Stimulated activated CD4-positive, alpha-beta T cell treated with anti-CD3 and anti-CD28 coated beads, Interleukin-1b, Interleukin-23, amount 100 ng/mL, for 4 hours (primary cell): ENCODE measurements at places on chromosomes 2 and 18.

DNA sequence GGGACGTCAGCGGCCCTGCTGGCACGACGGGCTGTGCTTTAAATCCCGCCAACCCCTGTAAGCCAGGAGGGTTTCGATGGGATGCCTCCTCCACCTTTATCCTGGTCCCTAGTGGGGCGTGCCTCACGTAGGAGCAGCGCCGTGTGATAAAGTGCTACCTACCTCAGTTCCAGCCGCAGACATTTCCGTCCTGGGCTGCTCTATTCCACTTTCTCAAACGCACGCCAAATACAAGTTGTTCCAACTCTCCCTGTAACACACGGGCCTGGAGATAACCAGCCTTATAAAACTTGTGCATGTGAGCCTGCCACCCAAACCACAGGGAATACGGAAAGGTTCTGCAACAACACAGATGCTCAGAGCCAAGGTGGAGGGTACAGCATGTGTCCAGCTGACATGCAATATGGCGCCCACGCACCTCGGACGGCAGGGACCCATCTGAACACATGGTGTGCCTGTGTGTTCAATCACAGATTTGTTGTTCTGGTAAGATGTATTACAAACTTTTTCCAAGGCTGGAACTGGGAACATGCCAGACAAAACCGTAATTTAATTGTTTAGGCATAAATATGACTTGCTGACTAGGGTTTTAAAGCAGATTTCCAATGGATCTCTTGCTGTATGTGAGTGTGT, 47.7 kb downstream of the ZNF516 start:
- no peak for DNase-seq

- no peak for DNase-seq
Measured at GRCh38 chr2:236813766-236814165, 244.1 kb downstream of the ACKR3 start.

DNA sequence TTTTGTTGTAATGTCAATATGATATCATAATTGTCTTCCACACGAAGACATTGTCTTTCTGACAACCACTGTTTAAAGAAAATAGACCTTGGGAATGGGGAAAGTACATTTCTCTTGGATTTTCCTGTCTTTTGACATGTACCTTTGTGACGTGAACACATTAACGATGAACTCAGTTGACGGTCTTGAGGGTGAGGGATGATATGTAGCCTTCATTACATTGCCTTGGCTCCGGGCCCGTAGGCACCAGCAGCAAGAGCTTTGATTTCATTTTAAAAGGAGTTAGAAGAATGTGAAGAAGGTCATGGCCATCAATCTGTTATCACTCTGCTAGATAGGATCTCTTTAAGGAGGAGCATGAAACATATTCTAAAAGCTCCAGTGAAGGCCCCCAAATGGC, 80.9 kb downstream of the LYPD6B start:
- no peak for DNase-seq

- DNase-seq = no peak
Measured at GRCh38 chr18:71212222-71212621, 923.4 kb downstream of the SOCS6 start.

DNA sequence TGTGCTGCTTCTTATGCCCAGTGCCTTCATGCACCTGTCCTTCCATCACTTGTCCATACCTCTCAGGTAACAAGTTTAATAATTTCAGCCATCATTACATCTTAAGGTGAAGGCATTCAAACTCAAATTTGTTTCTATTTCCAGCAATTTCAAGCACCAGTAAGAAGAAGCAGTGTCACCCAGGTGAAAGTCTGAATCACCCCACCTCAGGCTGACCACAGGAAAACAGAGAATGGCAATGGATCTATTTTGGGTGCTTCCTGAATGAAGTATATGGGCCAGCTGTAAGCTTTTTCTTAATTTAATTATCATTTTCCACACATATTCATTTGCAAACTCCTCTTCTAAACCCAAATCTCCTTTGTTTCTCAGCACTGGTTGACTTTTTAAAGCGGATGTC, 372.7 kb upstream of the SOX11 start:
- no peak for DNase-seq

- peak; percentile 23 for DNase-seq
Measured at GRCh38 chr2:98634406-98635092, 26.2 kb downstream of the UNC50 start.

DNA sequence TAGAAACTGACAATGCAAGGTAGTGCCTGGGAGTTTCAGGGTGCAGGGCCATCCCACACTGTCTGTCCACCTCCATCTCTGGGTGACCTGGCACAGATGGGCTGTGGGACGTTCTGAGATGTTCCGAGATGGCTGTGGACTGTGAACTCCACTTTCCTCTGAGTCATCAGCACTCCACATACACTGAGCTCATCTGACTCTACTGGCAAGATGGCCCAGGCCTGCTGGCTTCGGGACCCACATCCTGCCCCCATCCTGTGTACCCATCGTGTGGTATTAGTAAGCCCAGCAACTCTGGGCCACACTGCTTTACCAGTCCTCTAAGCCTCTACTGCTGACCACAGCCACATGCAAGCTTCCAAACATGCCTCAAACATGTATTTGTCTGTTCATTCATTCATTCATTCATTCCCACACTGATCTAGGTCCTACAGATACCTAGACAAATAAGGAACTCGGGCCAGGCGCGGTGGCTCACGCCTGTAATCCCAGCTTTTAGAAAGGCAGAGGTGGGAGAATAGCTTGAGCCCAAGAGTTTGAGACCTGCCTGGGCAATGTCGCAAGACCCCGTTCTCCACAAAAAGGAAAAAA, 124.8 kb upstream of the CXCR4 start:
- DNase-seq = no peak

GRCh38 chr2:162480067-162480466, 136.1 kb downstream of the GCA start:
- no peak for DNase-seq

DNA sequence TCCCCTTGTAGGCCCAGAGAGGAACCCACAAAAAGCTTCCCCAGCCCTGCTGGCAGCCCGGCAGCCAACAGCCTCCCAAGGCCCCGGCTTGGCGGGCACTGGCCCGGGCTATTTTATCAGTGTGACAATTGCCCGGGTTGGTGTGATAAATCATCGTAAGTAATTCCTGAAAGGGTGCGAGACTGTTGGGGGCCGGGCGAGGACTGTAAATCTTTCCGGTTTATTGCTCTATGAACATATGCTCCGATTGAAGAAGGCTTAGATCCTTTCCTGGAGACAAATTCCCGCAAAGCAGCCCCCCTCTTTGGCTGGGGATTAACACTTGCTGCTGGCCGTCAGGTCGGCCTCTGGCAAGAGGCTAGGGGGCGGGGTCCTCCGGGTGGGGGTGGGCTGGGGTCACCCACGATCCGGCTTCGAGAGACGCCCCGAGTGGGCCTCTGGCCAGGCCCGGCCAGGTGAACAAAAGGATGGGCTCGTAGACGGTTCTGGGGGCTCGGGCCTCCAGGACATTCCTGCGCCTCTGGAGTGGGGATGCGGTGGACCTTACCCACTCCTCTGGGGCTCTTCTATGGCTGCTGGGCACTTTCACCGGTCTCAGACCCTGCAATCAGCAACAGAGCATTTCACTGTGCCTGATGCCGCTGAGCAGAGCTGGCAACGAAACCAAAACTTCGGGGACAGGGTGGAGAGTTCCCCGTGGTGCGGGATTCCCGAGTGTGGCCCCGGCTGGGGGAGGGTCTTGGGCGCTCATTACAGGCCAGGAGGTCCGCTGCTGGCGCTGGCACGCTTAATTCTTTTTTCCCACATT, 2.0 kb downstream of the HOXD3 start:
- no peak for DNase-seq

DNA sequence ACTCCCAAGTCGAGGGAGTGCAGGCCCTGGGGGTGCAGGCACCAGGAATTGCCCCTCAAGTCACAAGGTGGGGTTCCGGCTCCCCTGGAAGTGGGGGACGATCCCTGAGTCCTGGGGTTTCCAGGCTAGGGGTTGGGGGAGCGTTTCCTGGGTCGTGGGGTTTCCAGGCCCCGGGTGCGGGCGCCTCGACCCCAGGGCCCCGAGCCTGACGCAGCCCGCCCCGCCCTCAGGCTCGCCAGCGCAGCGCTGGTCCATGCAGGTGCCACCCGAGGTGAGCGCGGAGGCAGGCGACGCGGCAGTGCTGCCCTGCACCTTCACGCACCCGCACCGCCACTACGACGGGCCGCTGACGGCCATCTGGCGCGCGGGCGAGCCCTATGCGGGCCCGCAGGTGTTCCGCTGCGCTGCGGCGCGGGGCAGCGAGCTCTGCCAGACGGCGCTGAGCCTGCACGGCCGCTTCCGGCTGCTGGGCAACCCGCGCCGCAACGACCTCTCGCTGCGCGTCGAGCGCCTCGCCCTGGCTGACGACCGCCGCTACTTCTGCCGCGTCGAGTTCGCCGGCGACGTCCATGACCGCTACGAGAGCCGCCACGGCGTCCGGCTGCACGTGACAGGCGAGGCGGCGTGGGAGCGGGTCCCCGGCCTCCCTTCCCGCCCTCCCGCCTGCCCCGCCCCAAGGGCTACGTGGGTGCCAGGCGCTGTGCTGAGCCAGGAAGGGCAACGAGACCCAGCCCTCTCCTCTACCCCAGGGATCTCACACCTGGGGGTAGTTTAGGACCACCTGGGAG, 12.0 kb downstream of the SIGLEC15 start:
- DNase-seq = no peak

- no peak for DNase-seq
Measured at GRCh38 chr2:217246108-217246507, 386.2 kb upstream of the TNP1 start.

GRCh38 chr2:238584617-238585016, 157.9 kb downstream of the ASB1 start:
- no peak for DNase-seq

DNA sequence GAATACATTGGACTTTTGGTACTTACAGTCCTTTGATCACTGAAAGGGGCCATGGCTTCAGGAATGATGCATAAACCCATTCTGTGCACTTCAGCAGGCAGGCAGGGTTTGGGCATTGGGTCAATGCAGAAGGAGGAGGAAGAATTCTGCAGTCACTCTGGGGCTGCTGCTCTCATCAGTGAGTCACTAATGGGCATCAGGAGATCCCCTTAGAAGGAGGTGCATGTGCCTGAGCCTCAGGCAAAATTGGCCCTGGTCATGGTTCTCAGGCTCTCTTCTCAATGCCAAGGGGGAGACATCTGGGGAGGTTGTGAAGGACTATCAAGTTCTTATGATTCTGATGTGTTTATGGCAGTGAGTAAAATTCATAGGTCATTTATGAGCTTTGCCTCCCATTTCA, 52.0 kb upstream of the TNP1 start:
- DNase-seq = no peak

DNA sequence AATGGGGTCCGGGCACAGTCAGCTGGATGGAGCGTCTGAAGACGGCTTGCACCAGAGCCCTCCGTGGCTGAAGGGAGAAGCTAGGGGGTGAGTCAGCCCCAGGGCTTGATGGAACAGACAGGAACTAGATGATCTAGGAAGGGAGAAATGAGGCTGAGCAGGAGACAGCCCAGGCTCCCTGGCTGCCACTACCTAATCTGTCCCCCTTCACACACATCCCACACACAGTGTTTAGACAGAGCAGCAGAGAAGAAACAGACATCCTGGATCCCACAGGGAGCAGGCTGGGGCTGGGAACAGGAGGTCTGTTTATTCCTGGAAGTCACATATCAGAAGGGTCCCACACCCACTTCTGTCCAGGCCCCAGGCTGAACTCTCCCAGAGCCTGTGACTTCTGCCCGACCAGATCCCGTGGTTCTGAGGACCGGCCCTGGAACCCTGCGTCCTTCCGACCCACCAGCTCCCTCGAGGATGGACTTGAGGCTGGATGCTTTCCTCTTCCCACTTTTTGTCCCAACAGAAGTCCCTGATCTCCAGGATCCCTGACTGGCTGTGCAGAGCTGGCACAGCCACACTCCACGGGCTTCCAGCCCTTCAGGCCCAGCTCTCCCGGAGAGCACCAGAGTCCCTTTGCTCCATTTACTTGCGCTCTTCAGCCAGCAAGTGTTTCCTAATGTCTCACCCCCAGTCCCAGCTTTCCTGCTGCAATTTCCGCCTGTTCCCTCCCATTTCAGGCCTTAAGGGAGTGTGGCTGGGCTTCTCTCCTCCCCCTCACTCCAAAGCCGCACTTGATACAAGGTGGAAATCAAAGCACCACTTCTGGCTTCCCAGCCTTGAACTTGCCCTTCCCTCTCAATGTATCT, 1.5 kb upstream of the GPBAR1 start:
- DNase-seq = no peak

DNA sequence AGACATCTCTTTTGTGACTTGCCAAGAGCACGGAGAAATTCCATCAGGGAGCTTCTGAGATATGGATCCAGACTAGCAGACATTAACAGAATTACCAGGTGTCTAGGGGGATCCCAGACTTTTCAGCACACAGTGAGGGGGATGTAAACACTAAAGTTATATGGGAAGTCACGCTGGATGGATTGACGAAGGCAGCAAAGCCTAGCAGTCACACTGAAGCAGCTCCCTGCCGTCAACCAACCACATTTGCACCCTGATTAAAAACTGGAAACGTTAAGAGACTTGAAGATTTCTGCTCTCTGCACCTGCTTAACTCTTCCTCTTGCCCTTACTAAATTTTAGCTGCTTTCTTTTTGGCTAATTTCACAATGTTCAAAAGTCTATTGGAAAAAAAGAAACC, 62.5 kb upstream of the BCL2L11 start:
- DNase-seq = no peak

GRCh38 chr2:230793572-230794359, 71.0 kb upstream of the ITM2C start:
- peak; percentile 24 for DNase-seq

- no peak for DNase-seq
Measured at GRCh38 chr2:125386074-125386473, 1269.9 kb upstream of the GYPC start.

DNA sequence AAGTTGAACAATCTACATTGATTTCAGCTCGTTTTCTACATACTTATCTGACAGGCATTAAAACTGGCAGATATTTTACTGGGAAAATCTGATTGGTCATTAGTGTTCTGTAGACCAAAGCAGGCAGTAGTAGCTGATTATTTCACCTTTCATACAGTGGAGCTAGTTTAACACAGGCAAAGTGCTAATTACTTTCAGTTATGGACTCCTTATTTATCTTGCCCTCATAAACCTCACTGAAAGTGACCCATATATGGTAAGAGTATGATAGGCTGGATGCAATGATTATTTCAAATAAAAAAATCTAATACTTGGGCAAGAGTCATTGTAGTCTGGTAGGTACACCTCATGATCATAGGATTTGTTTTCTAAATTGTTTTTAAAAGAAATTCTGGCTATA, 129.7 kb downstream of the MYO1B start:
- DNase-seq = no peak
